Transverse colon (tissue), 4 donors: ENCODE measurements at places on chromosomes 6 and 20. TPM values are rescaled to one million over a fixed set of nuclear protein-coding genes. Genes with fewer than 3 reads are reported as not detected.

SLC35D3 gene
- total RNA-seq, result not detected

DNA sequence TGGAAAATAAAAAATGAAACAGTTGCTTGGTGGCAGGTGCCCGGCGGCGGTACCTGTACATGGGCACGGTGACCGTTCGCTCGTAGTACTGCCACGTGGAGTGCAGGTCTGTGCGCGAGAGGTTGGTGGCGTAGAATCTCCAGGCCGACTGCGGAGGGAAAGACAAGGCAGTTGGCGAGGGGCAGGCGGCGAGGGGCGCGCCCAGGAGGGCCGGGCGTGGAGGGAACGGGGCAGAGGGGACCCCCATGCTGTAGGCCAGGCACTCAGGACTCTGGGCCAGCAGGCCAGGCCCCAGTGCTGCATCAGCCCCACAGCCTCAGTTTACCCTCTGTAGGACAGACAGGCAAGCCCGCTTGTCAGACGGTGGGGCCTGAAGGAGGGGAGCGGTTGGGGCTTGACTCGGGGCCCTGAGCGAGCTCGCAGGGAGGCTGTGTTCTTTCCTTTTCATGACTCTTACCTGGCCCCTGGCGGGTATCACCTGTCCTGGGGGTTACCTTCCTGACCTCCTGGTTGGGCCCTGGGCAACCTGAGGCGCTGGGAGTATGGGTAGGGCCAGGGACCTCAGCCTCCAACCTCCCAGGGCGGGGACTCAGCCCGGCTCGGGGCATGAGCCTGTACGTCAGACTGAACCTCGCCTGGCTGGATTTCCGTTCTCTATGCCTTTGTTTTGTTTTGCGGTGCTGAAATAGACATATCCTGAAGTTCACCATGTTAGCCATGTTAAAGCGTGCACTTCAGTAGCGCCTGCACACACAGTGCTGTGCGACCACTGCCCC, 38.5 kb downstream of the KCNQ2 start:
- no peak for DNase-seq

NKAPL gene
- total RNA-seq, result 0.55 TPM

DNA sequence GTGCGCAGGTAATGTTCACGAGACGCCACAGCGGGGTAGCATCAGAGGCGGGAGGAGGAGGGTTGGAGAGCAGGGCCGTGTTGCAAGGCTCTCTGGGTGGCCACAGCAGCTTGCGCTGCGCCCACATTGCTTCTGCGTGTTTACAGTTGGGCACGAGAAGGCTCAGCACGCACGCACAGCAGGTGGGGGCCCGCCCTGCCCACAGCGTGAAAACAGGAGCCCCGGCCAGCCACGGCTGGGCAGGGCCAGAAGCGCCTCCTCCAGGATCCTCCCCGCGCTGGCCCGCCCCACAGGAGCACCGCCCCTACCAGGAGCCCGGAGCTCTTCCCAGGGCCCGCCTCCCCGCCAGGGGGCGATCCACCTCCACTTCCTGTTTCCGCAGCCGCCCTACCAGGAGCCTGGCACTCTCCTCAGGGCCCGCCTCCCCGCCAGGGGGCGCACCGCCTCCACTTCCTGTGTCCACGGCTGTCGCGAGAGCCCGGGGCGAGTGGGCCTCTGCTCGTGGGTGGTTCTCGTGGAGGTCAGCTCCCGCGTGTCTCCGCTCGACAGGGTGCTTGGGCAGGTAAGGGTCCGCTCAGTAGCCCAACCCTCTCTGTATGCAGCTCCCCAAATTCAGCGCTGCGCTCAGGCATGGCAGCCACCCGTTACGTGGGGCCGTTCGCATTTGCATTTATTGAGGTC, at the start of gene FAM50B:
TSS of gene FAM50B (plus strand) at position 449 of the 681 bp plus-strand sequence. CDS start 439 bp downstream, outside the sequence.
- DNase-seq, result peak; percentile 94

CTAGE9 gene
- not detected for total RNA-seq

GRCh38 chr6:85460921-85461797, 11.3 kb downstream of the NT5E start:
- no peak for DNase-seq

DNA sequence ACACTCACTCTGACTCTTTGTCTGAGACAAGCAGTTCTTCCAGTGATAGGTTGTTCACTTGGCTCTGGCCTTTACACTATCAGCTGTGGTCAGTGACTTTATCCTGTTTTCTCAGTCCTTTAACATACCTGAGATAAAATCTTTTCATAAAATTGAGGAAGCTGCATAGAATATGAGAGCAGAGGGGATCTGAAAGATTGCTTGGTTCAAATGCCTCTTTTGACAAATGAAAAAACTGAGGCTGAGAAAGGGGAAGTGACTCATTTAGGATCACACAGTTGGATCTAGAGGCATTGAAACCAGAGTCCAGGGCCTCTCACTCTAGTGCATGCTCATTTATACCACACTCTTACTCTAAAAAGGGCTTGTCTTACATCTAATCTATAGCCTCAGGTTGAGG, 277.0 kb upstream of the TBX18 start:
- no peak for DNase-seq

- DNase-seq, result no peak
Measured at GRCh38 chr20:19021406-19022117, 190.9 kb upstream of the SLC24A3 start.

- DNase-seq, result peak; percentile 29
Measured at GRCh38 chr6:99349171-99350141, at the start of gene FAXC. Gene FAXC, minus strand, starts transcription at chr6:99349674. Its CDS starts 302 bp downstream, at chr6:99349372.

IL17A gene
- total RNA-seq, result not detected

TULP1 gene
- total RNA-seq, result not detected

DNA sequence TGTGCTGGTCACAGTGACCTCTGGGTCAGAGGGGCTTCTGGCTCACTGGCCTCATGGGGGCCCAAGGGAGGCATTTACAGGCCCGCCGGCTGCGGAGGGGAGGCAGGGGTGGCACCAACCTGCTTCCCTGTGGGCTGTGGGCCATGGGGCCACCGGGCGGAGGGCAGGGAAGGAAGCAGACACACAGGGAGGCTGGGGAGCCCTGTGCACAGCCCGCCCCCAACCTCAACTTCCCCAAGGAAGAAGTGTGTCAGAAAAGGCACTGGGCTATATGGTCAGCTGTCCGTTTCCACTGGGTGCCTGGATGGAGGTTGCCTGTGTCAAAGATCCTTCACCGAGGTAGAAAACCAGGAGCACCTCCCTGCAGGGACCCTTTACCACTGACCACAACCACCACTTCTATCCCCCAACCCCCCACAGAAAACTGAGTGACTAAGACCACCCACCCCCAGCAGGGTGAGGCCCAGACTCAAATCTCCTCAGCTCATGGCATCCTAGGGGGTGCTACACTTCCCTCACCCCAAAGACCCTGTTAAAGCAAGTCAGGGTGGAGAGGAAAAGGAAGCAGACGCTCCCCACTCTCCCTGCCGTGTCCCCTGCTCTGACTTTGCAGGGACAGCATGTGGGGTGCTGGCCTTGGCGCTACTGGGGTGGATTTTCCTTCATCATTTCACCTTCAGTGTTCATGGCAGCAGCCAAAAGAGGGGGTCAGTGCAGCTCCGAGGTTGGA, 5.6 kb downstream of the CST3 start:
- no peak for DNase-seq

- no peak for DNase-seq
Measured at GRCh38 chr20:63558804-63559484, 5.0 kb downstream of the FNDC11 start.

EYS gene
- 0.41 TPM for total RNA-seq

DNA sequence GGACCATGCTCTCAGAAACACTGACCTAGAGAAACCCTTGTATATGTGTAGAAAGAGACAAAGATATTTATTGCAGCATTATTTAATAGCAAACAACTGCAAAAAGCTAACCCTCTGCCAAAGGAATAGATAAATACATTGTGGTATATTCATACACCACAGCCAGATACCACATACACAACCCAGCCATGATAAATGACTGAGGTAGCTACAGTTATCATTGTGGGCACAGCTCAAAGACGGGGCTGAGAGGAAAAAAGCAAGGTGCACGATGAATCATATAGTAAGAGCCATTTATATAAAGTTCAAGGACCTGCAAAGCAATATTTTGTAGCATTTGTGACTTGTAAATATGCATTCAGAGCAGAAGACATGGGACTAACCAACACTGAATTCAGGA, 30.8 kb downstream of the RSPO4 start:
- DNase-seq, result no peak

DNA sequence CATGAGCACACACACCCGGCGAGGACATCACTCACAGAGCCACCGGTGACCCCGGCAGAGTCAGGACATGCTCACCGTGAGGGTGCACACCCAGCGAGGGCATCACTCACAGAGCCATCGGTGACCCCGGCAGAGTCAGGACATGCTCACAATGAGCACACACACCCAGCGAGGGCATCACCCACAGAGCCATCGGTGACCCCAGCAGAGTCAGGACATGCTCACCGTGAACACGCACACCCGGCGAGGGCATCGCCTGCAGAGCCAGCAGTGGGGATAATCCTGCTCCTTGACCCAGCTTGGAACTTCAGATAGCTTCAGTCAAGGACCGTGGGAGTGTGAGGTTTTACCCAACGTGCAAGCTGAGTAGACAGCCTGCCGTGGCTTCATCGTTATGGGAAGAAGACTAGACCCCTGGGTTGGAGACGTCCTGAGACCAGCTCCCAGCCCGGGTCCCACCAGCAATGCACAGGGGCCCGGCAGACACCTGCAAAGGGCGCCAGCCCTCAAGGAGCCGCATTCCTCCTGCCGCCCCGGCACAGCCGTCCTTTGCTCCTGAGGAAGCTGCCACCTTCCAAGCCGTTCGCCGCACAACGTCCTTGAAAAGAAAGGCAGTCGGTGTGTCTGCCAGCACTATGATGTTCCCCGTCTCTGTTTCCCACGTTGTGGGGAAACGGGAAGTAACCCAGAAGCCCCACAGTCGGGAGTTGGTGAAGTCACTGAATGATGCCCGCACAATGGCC, 192.3 kb downstream of the DLL1 start:
- peak; percentile 5 for DNase-seq

HLA-DQB1 gene
- 0.14 TPM for total RNA-seq

RSPO4 gene
- total RNA-seq, result not detected

DNA sequence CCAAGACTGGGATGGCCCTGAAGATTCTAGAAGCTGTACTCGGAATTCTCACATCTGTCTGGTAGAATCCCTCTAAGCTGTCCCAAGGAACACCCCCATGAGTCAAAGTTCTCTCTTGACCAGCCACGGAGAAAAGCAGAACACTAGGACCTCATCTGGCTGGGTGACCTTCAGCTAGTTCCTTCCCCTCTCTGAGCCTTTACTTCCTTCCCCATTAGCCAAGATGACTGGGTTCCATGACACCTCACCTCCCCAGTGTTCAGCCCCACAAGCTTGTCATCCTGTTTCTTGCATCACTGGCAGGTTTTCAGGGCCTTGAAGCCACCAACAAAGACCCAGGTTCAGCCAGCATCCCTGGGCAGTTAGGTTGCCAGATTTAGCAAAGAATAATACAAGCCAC, 47.8 kb downstream of the MAFB start:
- DNase-seq, result no peak

DNA sequence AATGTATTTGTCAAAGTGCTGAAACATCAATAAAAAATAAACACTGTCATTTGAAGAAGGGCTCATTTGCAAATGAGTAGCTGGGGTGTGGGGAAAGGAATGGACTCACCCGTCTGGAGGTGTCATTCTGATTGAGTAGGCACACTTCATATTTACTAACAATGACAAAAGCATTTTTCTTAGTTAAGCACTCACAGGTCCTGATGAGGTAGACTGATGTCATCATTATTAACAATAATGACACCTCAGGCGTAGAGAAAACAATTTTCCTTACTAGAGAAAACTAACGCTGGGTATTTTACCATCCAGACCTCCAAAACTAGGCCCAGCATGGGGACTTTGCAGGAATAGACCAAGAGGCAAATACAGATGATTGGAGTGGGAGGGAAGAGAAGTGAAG, 76.0 kb downstream of the UNC5CL start:
- DNase-seq, result no peak

DNA sequence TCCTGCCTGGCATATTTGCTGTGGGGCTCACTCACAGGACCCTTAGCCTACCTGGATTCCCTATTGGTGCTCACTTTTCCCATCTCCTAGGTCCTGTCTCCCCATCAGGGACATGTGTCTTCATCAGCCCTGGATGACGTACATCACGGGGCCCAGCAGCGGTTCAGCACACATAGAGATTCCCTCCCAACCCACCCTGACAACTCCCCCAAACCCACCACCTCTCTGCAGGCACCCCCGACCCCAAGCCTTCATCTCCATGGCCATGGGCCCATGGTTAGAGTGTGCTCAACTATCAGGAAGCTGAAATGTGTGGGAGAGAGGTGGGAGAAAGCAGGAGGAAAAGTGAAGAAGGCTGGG, 25.4 kb upstream of the SPDEF start:
- no peak for DNase-seq

- no peak for DNase-seq
Measured at GRCh38 chr6:66740346-66740745, 1033.3 kb upstream of the EYS start.

DNA sequence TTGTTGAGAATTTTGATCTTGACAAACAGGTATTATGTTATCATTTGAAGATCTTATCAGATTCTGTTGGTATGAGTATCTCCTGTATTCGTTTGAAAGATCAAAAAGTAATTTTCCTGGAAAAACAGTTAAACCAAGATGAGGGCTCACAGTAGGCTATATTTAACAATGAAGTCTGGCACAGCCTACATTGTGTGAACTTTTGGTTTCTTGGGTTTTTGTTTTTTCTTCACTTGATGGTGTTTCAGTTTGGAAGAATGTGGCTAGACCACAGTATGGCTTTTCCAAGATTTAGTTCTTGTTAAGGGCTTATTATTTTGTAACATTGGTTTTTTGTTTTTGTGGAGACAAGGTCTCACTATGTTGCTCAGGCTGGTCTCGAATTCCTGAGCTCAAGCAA, 306.4 kb downstream of the CDKAL1 start:
- DNase-seq, result no peak

- DNase-seq, result no peak
Measured at GRCh38 chr6:159360306-159360705, 191.1 kb downstream of the FNDC1 start.

GRCh38 chr6:159953091-159953601, 15.7 kb upstream of the IGF2R start:
- no peak for DNase-seq

GRCh38 chr6:120451508-120451907, 882.8 kb downstream of the TBC1D32 start:
- no peak for DNase-seq

DNA sequence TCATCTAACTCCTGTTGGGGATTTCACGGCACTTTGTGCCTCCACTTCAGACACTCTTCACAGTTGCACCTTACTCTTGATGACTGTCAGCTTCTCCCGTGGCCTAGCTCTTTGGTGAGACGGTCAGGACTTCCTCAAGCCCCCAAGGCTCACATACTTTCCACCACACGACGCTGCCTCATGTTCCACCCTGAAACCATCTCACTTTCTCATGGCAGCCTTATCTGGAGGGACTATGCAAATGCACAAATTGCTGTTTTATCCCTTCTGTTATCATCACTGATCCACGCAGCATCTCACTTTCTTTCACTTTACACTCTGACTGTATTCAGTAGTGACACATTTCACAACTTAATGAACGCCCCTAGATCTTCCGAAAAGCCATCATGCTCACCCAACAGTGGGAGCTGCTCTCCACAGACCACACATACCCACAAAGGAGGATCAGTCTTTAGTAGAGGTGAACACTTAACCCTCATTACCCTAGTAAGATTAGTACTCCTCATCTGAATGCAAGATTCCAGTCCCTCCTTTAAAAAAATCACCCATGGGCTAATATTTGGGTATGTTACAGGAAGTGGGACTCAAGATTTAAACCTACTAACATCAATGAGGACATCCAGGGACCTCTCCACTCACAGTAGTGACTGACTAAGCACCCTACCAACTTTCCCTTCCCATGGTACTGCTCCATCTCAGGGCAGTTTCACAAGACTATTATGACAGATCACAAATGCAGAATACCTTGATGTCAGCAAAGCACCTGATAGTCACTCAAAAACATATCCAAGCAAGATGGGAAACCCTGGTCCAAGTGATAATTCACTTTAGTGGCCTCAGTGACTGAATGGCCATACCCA, 35.4 kb downstream of the FYN start:
- DNase-seq, result no peak

LY6G6D gene
- total RNA-seq, result not detected
